ENCODE measurements at places on chromosomes 1 and 21.

- no peak for DNase-seq
Observed at GRCh38 chr1:29333008-29333407, 96.7 kb downstream of the PTPRU start.

GRCh38 chr1:75671708-75672107 lies 52.8 kb upstream of the ACADM start:
- DNase-seq, result no peak

DNA sequence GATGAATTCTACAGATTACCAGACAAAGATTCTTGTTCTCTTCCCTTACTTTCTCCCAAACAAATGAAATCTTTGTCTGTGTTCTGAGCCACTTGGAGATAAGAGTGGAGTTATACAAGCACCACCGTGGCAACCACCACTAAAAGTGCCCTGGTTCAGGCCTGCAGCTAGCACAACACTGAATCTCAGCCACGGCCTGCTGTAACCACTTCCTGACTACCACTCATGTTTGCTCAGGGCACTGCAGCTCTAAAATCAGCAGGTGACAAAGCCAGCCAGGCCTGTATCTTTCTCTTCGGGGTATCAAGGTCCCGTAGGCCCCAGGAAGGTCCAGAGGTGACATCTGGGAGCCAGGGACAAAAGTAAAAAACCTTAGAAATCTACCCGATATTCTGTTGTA lies 3.2 kb upstream of the OR2T6 start:
- no peak for DNase-seq

- peak; percentile 28 for DNase-seq
Observed at GRCh38 chr1:25031966-25032667, 102.0 kb upstream of the RUNX3 start.

DNA sequence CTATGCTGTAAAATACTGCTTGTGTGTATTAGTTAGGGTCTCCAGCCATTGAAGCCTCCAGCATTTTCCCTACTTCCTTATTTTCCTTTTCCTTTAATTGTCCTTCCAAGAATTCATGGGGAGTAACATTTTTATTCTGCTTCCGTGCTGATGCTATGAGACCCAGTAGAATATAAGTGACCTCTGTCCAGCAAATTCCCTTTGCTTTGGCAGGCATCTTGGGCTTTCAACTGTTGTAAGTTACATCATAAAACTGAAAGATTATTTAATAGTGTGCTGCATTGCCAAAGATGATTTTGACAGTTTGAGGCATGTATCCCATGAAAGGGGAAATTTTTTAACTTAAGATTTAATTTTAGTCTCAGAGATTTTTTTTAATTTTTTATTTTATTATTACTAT lies 48.1 kb upstream of the B3GALT2 start:
- DNase-seq, result no peak

GRCh38 chr1:116951200-116951935 lies 41.7 kb downstream of the PTGFRN start:
- DNase-seq, result peak; percentile 11

DNA sequence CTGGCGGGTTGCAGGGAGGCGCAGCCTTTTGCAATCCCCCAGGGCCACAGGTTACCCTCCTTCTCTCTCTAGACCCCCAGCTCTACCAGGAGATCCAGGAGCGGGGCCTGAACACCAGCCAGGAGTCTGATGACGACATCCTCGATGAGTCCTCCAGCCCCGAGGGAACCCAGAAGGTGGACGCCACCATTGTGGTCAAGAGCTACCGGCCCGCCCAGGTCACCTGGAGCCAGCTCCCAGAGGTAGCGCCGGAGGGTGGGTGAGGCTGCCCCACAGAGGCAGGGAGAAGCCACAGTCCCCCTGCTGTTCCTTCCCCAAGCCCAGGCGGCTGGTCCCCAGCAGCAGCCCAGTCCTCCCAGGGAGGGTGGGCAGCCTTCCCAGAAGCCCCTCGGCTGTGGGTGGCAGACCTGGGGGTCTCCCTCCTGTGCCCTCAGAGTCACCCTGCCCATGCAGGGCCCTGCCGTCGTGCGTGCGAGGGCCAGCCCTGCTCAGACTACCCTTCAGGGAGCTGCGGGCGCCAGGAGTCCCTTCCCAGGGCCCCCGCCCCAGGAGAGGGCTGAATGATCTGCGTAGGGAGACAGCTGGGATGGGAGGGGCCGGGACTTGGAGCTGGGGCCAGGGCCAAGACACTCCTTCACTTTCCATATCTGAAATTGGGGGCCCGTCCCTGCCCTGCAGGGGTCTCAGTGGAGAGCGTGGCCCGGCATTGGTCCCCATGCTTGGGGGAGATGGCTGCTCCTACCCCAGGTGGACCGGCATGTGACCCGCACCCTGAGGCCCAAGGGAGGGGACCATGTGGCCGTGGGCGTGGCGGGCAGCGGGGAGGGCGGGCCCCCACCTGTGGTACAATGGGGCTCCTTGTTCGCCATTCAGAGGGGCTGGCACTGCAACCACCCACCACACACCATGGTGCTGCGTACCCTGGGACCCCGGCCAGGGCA lies 12.9 kb downstream of the ARHGEF16 start:
- DNase-seq, result no peak

DNA sequence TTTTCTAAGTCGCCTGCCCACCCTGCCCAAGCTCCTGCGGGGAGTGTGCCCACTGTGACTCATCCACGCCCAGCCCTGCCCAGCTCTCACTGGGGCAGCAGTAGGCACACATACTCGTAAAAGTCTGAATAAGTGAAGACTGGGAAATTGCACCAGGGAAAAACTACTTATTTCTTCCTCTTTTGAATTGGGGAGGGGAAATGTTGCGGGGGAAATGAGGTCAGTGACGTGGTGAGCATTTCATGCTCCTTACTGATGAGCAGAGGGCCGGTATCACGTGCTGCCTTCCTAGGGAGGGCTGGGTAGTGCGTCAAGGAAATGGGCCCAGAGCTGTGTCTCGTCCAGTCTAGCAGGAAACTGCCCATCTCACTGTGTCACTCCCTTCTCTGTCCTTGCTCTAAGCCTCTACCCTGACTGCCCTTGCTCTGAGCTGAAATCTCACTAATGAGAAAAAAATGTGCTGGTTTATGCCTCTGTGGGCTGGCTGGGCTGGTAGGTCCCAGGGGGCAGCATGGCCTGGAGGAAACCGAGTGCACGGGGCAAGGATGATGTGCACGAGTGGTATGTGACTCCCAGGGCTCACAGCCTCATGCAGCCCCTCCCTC lies 13.5 kb upstream of the TNFRSF1B start:
- DNase-seq, result peak; percentile 94

DNA sequence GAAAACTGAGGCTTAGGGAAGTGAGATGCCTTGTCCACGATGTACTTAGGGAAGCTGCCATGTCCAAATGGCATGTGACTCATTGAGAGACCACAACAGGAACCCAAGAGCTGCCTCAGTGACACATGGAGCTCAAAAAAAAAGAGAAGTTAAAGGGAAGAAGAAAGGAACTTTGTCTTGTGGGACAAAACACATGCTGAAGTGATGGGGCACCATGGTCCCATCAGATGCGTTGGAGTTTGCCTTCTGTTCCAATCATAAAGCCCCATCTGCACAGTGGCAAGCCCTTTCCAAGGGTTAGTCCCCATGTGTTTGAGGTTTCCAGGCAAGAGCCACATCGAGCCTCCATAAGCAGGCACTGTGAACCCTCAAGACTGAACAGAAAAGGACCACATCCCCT lies 8.0 kb downstream of the MED8 start:
- no peak for DNase-seq

GRCh38 chr1:89254658-89255287 lies 17.9 kb downstream of the GBP5 start:
- no peak for DNase-seq

DNA sequence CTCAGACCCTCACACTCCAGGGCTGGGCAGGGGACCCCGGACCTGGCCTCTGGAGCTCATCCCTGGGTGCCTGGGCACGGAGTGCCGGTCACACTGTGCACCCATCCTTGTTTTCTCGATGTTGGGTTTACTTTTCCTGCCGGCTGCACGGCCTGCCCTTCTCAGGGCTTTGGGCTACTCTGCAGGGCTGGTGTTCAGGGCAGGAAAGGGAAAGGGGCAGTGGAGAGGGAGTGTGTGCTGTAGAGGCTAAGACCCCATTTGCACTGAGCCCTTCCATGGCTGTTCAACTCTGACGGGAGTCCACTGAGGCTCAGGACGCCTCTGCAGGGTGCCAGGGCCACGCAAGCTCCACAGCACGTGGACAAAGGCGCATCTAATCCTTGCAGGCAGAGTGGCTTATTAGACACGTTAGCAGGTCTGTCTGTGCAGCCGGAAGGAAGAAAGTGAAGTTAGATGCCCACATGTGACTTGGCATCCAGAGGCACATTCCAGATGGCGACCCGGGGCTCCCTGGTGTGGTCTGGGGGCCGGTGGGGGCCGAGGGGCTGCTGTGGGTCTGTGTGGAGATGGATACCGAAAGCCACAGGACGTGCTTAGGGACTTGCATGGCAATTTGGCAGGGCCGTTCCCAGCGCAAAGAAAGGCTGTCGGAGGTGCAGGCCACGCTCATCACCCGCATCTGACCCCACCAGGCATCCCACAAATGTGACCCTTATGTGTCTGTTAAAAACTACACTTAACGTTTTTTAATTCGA lies 33.6 kb downstream of the COL18A1 start:
- DNase-seq, result peak; percentile 18

GRCh38 chr1:157181258-157181657 lies 43.1 kb upstream of the ETV3 start:
- no peak for DNase-seq

- DNase-seq, result no peak
Observed at GRCh38 chr1:64895500-64895899, 70.8 kb downstream of the JAK1 start.

- no peak for DNase-seq
Observed at GRCh38 chr1:212664409-212665199, 35.0 kb downstream of the BATF3 start.

DNA sequence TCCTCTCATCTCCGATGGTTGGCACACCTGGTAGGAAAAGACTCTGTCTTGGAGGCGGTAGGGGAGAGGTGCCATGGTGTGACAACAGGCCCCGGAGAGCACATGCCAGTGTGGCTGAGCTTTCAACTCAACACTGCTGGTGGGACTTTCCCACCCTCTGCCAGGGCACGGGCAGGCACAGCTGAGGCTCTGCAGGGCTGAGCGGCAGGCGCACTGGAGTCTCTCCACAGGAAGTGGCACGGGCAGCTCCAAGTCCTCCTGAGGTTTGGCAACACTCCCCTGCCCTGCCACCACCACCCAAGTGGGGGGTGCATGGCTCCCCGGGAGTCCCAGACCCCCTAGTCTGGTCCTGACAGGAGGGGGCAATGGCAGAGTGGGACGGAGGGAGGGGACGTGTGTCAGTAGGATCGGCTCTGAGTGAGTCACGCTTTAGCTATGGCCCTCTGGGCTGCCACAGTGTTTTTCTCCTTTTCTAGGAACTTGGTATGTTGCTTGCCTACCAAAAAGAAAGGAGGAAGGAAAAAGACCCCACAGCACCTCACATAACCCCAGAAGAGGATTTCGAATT lies 27.3 kb upstream of the EVA1B start:
- peak; percentile 95 for DNase-seq

GRCh38 chr1:161082483-161082882 lies 6.9 kb downstream of the NECTIN4 start:
- DNase-seq, result no peak

GRCh38 chr1:185376288-185376687 lies 59.2 kb upstream of the IVNS1ABP start:
- DNase-seq, result no peak

- DNase-seq, result no peak
Observed at GRCh38 chr1:32886828-32887414, 630 bp downstream of the HPCA start.

DNA sequence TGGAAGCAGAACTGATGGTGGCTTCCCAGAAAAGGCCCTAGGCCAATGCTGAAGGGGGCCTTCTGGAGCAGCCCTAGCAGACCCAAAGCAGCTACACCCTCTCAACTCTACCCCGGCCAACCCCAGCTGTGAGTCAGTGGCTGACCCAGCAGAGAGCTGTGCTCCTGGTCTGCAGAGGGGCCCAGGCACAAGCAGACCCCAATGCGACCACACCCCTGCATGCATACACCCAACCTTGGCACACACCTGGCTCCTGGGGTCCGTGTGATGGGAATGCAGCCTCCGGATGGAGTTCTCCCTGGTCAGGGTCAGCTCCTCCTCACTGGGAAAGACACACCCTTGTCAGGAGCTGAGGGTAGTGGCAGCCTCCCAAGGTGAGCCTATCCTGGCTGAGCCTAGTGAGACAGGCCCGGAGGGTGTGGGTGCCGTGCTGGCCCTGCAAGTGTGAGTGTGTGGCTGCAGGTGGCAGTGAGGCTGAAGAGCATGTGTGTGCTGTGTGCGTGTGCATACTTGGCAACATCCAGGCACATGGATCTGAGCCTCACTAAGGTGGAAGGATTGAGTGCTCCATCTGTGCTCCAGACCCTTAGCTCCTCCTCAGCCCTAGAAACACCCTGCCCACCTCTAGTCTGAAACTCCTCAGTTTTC lies 3.9 kb upstream of the ARHGAP30 start:
- DNase-seq, result no peak

DNA sequence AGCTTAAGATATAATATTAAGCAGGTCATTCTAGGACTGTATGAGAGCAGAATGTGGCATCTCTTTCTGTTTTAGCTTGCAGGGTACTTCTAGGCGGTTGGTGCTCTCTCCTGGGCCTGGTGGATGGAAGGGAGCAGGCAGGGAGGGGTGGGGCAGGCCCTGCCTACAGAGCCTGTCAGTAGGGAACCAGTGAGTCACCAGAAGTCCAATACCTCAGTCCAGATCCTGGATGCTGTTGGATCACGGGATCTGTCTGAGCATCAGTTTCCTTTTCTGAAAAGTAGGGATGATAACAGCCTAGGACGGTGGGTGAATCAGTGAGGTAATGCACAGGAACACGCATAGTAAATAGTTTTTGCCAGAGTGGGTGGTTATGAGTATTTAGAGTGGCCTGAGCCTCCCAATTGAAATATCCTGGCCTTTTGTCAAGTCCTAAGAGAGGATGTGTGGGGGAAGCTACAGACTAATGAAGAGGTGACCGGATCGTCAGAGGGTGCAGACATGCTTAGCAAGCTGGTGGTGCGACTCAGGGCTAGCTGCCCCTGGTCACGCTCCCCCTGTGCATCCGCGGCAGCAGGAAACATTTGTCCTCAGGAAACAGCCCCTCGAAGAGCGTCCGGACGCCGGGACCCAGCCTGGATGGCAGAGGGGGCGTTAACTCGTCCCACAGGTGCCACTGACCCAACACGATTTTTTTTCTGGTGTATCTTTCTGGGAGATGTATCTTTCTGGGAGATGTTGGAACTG lies 23.9 kb downstream of the NAV1 start:
- peak; percentile 98 for DNase-seq

- DNase-seq, result no peak
Observed at GRCh38 chr21:45277101-45278045, 10.3 kb downstream of the POFUT2 start.

DNA sequence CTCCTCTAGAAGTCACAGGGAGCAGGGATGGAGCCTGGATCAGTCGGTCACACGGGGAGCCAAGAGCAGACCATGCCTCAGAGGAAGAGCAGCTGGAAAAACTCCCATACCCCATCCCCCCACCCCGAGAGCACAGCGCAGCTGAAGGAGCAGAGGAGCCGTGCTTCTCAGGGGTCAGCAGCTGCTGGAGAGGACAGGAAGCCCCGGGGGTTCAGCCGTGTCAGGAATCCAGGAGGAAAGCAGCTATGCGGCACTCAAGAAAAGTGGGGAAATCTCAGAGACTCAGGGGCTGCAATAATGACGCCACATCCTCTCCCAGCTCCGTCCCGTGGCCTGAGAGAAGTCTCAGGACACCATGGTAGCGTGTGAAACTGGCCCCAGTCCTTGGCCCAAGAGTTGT lies 102.3 kb downstream of the NPHP4 start:
- DNase-seq, result no peak

Data from ELR (cell line).